ENCODE measurements at places on chromosomes 13 and 19. TPM values are rescaled to one million over a fixed set of nuclear protein-coding genes. Genes with fewer than 3 reads are reported as not detected.

Gene KIR3DL1
- not detected for total RNA-seq

Gene ZNF555
- 4.2 TPM for total RNA-seq

DNA sequence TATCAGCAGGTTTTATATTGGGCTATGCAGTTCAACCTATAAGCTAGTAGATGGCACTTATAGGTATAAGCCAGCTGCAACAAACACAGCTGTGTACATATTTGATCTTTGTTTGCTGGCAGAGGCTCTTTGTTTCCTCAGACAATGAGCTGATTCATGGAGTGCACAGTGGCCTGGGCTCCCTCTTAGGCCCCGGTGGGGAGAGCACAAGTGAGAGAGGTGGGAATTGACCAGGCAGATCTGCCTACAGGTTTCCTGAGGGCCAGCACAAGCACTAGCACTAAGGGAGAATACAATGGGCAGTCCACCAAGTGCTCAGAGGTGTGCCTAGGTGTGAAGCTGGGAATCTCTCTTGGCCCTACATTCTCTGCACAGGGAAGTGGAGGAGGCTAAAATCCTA, 1390.7 kb downstream of the SLITRK5 start:
- no peak for DNase-seq

- no peak for DNase-seq
These were observed 899.8 kb upstream of the MIR17HG start for GRCh38 chr13:90447734-90448101.

Measured in thymus (tissue), 14 donors.